ENCODE measurements at places on chromosomes 12 and 14.

DNA sequence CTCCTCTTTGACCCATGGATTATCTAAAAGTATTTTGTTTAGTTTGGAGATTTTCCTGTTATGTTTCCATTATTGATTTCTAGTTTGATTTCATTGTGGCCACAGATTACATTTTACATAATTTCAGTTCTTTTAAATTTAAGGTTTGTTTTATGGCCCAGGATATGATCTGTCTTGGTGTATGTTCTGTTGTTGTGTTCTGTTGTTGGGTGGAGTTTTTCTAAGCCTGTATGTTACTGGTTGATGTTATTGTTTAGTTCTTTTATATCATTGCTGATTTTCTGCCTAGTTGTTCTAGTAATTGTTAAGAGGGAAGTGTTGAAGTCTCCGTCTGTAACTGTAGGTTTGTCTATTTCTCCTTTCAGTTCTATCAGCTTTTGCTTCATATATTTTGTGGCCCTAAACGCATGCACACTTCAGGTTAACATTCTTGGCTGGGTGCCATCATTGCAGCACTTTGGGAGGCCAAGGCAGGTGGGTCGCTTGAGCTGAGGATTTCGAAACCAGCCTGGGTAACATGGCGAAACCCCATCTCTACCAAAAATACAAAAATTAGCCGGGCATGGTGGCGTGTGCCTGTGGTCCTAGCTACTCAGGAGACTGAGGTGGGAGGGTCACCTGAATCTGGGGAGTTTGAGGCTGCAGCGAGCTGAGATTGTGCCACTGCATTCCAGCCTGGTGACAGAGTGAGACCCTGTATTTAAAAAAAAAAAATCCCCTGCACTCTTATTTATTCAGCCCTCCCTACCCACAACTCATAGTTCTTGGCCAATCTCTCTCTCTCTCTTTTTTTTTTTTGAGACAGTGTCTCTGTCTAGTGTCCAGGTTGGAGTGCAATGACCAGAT is 28.1 kb upstream of the CFL2 start:
- no peak for DNase-seq

DNA sequence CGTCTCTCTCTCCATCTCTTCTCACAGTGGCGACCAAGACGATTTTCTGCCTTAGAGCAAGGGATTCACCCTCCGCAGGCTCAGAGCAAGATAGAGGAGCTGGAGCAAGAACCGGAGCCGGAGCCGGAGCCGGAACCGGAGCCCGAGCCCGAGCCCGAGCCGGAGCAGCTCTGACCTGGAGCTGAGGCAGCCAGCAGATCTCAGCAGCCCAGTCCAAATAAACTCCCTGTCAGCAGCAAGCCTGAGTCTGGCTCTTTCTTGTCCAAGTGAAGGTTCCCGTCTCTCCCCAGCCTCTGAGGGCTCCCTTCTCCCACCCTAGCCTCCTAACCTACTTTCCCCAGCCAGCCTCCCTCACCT is 5.9 kb downstream of the LAG3 start:
- DNase-seq, result no peak

GRCh38 chr14:24607635-24608514 is 1.6 kb downstream of the GZMH start:
- DNase-seq, result no peak

DNA sequence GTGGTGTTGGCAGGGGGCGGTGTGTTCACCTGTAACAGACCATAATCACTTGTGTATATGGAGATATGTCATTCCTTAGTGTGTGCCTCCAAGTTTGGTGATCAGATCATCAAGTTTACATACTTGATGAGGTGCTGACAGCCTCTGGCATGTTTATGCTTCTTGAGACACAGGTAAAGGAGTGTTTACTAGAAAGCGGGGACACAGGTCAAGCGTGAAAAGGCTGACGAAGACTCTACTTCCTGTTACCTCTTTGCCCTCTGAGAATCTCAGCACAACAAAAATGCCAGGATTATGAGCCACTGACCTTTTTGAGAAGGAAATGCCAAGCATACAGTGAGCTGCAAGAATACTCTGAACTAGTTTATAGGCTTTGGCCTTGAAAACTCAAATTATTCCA is 29.6 kb downstream of the PRDM4 start:
- no peak for DNase-seq

DNA sequence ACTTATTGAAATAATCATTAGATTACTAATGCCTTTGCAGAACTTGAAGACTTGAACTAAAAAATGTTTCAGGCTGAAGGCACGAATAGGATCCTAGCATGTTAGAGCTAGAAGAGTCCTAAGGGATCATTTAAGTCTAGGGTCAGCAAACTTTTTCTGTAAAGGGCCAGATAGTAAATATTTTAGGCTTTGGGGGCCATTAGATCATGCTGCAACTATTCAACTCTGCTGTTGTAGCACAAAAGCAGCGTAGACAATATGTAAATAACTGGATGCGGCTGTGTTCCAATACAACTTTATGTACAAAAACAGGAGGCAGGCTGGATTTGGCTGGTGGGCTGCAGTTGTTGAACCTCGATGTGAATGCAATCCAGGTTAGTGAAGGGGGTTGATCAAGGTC is 221.7 kb downstream of the ATP23 start:
- DNase-seq, result no peak

GRCh38 chr14:50262865-50263264 is 31.5 kb upstream of the SOS2 start:
- peak; percentile 7 for DNase-seq

GRCh38 chr12:11769723-11770514 is 120.4 kb downstream of the ETV6 start:
- no peak for DNase-seq

GRCh38 chr12:1635301-1636095 is 6.5 kb downstream of the WNT5B start:
- no peak for DNase-seq

- DNase-seq, result peak; percentile 18
Observed at GRCh38 chr14:22200977-22201605, 387.9 kb downstream of the DAD1 start.

GRCh38 chr12:76341436-76342030 is 6.7 kb downstream of the BBS10 start:
- no peak for DNase-seq

DNA sequence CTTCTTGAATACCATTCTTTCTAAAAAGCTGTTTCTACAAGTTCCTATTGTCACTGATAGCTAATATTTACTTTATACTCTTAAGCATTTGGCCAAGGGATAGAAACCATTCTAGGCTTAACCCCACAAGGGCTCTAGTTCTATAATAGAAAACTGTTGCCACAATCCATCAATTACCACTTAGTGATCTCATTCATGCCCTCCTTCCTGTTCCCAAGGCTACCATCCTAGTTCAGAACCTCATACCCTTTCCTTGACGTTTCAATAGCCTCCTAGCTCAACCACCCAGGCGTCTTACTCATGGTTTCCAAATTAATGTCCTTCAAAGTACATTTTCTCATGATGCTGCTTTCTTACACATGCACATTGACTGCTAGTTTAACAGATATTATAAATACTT is 493.5 kb downstream of the NAV3 start:
- no peak for DNase-seq

- DNase-seq, result no peak
Observed at GRCh38 chr12:54386403-54387113, 2.0 kb upstream of the ZNF385A start.

DNA sequence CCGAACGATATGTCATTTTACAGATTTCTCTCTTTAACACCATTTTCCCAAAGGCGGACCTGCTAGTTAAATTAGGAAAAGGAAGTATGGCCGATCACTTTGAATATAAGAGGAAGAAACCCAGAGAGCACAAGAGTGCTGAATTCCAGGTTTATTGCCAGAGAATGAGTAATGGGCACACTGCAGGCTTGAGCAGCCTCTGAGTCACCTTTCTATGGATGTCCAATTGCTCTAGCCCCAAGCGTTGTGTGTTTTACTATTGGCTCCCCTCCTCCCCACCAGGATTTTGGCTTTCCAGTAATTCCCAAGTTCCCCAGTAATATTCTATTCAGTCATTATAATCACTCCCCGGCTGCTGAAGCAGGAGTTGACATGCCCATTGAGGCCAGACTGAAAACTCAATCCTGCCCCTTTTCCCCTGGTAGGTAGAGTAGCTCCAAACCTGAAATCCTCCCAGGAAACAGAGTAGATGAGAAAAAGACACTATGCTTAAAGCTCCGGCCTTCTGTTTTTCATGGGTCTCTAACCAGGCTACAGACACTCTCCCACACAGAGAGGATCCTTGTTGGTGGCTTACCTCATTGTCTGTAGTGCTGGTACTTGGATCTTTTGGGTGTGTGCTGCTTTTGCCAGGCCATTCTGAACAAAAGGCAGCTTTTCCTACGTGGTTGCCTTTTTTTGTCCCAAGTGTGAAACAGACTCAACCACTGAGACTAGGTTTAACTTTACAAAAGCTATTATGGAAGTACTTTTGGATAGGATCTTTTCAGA is 704.3 kb upstream of the FLRT2 start:
- no peak for DNase-seq

DNA sequence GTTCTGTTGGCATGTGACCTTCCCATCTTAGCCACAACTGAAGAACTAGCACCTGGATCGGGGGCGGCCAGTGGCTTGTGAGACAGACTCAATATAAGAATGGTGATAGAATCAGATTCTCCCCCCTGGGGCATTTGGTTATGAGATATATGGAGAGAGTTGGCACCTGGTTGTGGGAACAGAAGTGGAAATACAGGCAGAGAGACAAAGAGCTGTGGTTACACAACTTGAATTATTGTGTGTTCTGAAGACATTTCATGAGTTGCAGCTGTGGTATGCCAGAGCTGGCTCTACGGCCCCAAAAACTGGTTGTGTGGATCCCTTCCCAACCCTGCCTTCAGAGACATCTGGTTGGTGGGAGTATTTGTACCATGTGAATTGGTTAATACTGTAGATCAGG is 2.9 kb upstream of the MSRB3 start:
- DNase-seq, result no peak

GRCh38 chr12:75666939-75667334 is 155.5 kb upstream of the KRR1 start:
- peak; percentile 51 for DNase-seq

DNA sequence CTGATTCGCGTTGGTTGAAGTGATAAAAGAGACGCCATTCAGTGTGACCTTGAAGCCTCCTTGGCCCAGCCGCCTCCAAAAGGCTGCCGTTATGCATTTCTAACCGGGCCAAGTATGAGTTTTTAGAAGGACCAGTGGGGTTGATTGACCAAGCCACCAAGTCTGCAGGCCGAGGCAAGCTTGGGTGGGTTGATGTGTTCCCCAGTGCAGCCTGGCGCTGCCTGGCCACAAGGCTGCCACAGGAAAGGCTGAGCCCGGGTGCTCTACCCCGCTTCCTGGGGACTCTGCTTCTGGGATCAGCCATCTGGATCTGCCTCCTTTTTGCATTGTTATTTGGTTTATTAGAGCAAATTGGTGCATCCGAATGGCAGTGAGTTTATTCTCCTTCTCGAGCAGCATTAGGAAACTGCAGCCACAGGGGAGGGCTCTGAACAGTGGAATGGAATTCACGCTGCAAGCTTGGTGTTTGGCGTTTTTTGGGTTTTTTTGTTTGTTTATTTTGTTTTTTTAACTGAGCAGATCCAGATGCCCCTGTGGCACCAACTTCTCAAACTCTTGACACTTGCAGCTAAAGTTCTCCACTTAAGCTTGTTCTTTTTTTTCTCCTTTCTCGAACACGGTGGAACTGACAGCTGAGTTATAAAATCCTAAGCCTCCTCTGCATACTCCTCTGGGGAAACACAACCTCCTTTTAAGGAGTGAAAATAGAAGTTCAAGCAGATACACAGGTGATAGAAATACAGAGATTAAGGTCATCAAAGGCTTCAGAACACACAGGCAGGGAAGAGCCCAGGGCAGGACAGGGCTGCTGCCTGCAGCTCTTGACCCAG is 145.4 kb upstream of the FKBP4 start:
- no peak for DNase-seq

GRCh38 chr14:68771631-68772030 is 21.2 kb downstream of the ZFP36L1 start:
- DNase-seq, result no peak

- DNase-seq, result peak; percentile 86
Observed at GRCh38 chr12:118061011-118061872, at the start of gene WSB2. WSB2 (minus strand) TSS chr12:118061179; CDS start chr12:118061048, 131 bp downstream.

DNA sequence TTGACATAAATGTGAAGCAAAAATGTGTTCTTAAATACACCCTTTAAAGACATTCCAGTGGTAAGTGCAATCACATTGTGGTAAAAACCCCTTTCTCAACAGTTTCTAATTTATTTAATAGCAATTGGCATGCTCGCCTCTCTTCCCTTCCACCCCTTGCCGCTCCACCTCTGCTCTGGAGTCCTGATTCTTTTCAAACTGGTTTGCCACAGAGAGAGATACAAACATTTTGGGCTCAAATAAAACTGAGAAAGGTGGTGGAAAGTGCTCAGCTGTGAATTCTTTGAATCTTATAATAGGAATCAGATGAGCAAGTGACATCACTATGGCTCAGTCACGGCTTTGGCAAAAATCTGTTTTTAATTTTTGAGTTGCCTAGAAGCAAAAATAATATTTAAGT is 993.9 kb downstream of the GALC start:
- DNase-seq, result peak; percentile 21

DNA sequence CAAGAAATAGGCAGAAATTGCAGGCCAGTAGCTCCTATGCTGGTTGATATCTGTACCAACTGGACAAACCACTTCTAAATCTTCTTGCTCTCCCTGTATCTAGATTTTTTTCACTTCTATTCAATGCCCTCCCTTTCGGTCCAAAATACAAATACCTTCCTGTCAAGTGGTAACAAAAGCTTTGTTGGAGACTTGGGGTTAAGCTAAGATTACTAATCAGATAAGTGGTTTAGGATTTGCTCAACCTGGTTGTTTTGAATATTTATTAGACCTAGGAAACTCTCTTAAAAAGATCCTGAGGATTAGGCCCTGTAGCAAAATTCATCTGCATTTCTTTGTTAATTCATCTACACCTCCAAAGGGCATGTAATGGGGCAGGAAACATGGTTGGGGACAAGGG is 410.1 kb downstream of the NAV3 start:
- DNase-seq, result no peak
